Islet precursor cell (in vitro differentiated cells): ENCODE measurements at places on chromosomes 4 and X.

- DNase-seq = no peak
Observed at GRCh38 chr4:70844180-70844579, 4.5 kb upstream of the GRSF1 start.

- DNase-seq = peak; percentile 46
Observed at GRCh38 chr4:184201179-184201578, 16.5 kb downstream of the ENPP6 start.

GRCh38 chr4:118353534-118354030, 779 bp upstream of the PRSS12 start:
- no peak for DNase-seq

DNA sequence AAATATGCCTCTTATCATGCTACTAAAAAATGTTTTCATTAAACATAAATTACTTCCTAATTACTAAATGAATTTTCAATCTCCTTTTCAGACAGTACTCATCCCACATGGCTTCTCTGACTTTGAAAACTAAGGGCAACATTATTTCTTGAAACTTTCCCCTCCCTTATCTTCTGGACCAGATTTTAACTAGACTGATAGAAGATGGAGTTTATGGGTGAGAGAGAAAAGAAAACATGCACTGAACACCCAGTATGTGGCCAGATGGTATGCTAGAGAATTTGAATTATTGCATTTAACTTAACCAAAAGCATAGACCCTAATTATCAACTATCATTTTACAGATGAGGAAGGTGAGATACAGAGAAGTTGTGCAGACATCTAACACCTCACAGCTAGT, 16.8 kb downstream of the CNOT6L start:
- DNase-seq = no peak

DNA sequence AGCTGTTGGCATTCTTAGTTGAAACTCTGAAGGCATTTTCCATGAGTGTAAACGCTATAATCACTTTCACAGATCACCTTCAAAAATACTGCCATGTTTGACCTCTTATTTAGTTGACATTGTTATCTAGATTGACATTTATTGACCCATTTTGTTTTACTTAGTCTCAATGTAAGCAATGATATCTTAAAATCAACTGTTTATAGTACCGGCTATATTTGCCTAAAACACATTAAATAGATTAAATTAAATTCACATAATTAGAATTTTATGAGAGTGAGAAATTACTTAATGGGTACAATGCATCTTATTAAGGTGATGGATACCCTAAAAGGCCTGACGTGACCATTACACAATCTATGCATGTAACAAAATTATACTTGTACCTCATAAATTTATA, 517.7 kb upstream of the FTHL17 start:
- DNase-seq = no peak

DNA sequence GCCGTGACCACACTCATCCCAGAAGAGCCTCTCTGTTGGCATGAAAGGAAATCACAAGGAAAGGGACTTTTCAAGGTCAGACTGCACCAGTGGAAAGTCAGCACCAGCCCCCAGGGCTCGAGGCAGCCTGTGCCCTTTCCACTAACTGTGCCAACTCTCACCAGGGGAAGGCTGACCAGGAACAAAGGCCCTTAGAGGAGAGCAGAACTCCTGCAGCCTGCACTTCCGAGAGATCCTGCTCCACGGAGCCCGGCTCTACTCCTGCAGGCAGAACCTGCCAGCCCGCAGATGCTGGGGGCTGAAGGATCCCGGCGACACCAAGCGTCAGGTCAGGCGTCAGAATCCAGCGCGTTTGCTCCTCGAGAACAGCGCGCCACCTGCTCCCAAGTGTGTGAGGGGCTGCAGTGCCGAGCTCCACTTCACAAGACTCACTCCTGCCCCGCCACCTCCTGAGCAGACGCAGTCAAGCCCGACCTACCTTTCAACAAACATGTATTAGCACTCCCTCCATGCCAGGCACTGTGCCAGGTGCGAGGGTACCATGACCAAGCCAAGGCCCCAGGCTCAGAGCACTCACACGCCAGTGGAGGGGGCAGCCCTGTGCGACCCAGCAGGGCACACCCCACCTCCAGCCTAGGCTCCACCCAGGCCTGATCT, 13.6 kb upstream of the HELT start:
- no peak for DNase-seq

DNA sequence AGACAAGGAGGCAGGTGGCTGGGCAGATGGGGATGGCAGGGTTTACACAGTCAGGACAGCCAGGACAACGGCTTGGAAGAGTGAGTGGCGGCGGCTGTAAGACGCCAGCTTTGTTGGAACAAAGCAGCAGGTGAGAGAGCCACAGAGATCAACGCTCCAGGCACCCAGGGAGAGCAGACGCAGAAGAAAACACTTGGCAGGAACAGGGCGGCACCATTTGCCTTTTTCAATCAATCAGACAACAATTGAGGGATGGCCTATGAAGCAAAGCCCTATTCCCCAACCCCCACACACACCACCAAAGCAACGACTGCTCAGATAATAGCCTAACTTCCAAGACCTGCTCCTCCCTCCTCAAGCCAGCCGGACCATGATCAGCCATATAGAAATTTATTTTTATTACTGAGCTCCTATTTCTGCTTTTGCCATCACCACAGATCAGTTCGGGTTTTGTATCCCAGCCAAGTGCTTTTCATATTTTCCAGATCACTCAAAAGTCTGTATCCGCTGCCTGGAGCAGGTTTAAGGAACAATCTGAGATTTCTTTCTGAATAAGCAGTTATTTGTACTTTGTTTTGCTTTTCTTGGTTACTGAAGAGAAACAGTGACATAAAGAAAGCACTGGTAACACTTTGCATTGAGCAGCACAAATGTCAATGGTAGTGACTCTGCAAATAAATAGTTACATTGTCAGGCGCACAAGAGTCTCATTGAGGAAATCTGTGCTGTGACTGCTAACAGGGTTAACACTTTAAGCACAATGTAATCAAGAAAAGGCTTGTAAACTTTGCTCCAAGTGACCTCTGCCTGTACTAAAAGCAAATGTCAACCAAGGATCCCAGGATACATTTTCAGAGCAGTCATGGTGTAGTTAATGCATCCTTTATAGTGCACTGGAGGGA, 81.8 kb upstream of the RBPJ start:
- no peak for DNase-seq

GRCh38 chr4:30801876-30802275, 81.7 kb downstream of the PCDH7 start:
- DNase-seq = no peak

DNA sequence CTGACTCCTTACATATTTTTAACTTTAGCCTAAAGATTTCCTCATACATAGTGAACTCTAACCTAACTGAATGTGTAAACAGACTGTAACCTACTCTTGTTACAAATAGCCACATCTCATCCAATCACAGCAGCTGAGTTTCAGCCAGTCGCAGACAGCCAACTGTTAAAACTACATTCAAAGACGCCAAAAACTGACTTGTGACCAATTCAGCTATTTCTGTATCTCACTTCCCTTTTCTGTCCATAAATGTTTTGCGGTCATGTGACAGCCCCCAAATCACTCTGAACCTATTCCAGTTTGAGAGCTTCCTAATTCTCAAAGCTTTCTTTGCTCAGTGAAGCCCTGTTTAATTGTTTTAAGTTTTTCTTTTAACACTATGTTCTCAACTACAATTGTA, 2731.9 kb downstream of the ARAP2 start:
- no peak for DNase-seq

DNA sequence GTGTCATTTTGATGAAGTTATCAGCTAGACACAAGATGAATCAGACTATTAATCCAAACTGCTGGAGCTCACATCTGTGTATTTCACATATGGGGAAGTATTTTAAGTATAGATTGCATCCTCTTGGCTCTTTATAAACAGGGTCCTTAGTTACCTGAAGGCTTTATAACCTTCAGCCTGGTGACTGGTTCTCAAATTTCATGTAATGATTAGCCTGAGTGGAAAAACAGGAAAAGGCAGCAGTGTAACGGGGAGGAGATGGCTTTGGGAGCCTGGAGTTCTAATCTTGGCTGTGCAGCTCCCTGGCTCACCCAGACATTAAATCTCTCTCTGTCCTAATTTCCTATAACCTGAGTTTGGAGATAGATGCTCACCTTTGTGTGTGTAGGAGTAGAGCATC, 103.8 kb upstream of the HPF1 start:
- DNase-seq = no peak

DNA sequence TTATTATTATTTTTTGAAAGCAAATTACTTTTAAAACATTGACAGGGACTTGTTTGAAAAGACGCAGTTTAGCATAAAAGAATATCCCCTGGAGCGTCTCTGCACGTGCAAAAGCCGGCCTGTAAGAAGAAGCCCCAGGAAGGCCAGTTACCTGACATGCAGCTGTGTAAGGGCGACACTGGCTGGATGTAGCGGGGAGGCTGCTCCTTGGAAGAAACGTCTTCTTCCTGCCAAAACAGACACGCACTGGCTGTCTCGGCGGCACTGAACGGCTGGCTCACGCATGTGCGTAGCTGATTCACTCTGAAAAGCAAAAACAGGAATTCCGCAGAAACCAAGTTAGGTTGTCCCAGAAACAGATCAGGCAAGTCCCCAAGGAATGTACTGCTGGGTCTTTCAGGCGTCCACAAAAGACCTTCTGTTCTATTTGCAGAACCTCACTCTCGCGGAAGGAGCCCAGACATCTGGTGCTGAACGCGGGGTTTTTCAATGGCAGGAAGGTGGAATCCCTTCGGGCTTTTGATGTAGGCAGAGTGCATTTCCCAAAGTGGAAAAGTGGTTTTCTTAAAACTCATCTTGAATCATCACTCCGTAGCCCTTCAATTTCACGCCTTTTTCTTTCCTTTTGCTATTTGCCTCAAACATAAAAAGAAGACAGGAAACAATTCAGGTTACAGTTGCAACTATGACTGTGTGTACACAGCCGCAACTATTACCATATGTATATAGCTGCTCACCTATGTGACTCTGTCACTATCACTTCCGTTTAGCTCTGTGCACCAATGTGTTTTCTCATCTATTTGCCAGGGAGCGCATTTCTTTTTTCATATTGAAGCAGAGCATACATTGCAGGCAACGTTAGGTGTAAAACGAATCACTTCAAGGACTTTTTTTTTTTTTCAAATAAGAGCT, 38.1 kb upstream of the ARSH start:
- peak; percentile 96 for DNase-seq

GRCh38 chrX:63917296-63917695, 132.3 kb upstream of the ARHGEF9 start:
- DNase-seq = no peak

DNA sequence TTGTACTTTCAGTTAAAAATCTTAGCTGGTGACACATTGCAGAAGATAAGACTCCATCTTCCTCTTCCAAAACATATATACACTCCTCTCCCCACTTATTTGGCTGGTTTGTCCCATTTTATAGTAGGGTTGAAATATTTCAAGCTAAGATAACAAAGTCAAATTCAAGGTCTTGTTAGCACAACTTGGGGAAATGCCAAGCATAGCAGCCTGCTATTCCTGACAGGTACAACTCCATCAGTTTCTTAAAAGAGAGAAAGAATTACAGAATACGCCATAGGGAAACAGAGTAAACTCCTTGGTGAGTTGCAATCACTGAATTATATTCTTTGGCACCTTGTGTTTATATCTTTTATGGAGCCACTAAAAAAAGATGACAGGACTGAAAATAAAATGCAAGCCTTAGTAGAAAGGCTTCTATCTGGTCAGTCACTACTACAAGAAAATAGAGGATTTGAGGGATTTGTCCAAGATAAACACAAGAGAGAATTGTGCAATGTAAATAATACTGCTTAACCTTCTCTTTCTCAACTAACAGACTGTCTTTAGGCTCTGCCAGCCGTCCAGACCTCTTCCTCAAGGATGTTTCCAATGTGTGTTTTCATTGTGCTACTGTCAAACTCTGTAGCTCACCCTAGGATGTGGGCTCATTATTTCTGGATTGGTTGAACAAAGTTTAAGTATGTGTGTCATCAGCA, 170.3 kb downstream of the VEGFC start:
- DNase-seq = no peak

GRCh38 chrX:81278616-81279015, 76.7 kb downstream of the SH3BGRL start:
- no peak for DNase-seq

DNA sequence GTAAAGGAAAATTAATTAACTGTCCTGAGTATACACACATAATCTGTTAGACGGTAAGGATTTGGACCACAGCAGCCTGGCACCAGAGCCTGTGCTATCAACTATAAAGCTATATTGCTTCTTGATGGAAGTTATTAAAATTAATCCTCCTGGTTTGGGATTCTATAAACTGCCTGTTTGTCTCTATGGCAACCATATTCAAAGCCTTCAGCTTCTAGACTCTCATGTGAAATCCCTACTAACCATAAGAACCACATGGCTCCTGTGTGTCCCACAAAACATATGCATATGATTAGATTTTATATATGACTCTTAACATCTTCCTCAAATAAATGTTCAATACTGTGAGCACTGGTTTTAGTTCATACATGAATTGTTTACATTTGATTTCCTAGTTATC, 380.8 kb downstream of the ANKRD50 start:
- no peak for DNase-seq

DNA sequence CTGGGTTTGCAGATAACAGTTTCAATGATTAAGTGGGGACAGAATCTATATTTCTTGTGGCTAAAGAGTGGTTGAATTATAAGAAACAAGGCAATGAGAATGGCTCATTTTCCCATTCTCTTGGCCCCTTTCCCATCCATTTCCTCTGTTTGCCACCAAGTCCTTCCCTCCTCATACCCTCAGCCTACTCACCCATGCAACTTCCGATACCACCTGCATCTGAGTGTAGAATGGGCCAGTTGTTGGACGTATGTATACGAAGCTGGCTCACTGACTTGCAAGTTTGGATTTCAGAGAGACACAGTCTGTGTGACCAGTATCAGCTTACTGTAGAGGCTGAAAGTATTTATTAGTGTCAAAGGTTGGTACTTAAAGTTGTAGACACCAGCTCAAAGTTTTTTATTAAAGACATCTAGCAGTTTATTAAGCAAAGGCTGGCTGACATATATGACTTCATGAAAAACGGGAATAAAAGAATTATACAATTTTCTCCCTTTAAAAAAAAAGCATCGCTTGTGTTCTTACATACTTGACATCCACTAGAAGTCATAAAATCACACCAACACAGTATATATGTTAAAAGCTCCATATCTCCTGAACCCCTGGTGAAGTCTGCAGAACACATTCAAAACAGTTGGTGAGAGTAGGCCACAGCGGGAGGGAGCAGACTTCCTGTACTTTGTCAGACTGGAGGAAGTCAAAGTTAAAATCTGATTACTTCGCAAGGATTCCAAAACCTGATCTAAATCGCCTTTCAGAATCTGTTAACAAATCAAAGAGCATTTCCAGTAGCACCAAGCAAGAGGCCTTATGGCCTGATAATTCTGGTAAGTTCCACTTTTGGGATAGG, 22.4 kb upstream of the STIM2 start:
- DNase-seq = no peak

GRCh38 chr4:94370533-94371254, 28.1 kb upstream of the HPGDS start:
- DNase-seq = no peak

- DNase-seq = peak; percentile 60
Observed at GRCh38 chrX:130125091-130125874, 15.0 kb upstream of the ELF4 start.
